Progenitor cell of endocrine pancreas (in vitro differentiated cells): ENCODE measurements at places on chromosomes 6 and 20. TPM values are rescaled to one million over a fixed set of nuclear protein-coding genes. Genes with fewer than 3 reads are reported as not detected.

The C2 gene
- total RNA-seq, result 0.47 and 0.65 TPM in 2 replicates

The IPCEF1 gene
- 0.77 and 1.4 TPM in 2 replicates for total RNA-seq

The PAX1 gene
- total RNA-seq, result 1.3 and 3.3 TPM in 2 replicates

The GNAS-AS1 gene
- total RNA-seq, result 4.3 and 4.4 TPM in 2 replicates

The DLK2 gene
- 0.60 and 0.73 TPM in 2 replicates for total RNA-seq

The DSTN gene
- total RNA-seq, result 199 and 201 TPM in 2 replicates

The COL19A1 gene
- total RNA-seq, result 2.3 and 3.5 TPM in 2 replicates

The BNIP5 gene
- total RNA-seq, result 0.07 and 0.10 TPM in 2 replicates

DNA sequence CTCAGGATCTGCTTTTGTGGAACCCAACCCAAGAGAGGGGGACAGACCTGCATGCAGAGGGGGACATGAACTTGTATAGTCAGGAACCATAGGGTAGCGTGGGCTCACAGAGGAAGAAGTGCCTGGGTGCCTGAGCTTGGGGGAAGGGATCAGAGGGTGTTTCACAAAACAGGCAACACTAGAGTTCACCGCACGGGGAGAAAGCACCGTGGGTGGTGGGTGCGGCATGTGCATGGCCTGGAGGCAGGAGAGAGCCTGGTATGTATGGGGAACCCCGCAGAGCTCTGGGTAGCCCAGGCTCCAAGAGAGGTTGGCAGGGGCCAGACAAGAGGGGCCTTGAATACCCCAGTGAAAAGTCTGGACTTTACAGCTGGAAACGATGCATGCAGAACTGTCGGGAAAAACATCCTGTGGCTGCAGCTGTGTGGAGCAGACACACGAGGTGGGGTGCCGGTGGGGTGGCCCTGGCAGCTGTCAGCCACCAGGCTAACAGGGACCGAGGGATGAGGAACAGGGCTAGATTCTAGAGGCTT is 6.7 kb upstream of the EMILIN3 start:
- no peak for DNase-seq

DNA sequence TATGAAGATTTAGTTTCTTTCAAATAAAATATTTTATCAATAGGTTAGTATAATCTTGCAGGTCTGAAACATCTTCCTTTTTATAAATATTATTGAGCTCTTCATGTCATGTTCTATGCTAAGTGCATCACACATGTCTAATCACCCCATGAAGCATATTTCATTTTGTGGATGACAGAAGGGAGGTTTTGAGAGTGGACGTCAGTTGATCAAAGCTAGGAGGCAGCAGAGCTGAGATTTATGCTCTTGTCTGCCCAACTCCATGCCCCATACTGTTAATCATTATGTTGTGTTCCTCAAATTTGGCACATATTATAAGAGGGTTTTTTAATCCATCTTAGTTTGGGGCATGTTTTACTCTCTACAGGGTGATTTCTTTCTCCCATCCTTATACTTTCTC is 22.7 kb downstream of the DSE start:
- no peak for DNase-seq

- no peak for DNase-seq
Observed at GRCh38 chr6:38160831-38161230, 341.3 kb downstream of the ZFAND3 start.

DNA sequence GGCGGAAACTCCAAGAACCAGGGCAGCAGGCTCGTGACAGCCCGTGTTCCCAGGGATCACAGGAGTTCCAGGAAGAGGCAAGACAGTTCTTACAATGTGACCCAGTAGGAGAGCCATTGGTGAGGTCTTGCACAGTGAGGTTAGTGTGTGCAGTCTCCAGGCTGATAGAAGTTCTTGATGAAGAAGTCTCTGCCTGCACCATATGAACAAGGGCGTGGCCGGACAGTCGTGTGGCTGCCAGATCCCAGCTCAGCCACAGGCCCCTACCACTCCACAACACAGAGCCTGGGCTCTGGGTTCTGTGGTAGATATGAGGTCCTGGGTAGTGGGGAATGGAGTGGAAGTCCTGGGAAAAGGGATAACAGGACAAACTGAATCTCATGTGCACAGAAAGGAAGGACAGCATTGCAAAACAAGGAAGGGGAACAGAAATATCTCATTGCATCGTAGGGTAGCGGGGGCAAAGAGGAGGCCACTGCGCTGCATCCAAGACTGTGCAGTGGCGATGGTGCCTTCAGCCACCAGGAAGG is 65.2 kb downstream of the STX11 start:
- no peak for DNase-seq

DNA sequence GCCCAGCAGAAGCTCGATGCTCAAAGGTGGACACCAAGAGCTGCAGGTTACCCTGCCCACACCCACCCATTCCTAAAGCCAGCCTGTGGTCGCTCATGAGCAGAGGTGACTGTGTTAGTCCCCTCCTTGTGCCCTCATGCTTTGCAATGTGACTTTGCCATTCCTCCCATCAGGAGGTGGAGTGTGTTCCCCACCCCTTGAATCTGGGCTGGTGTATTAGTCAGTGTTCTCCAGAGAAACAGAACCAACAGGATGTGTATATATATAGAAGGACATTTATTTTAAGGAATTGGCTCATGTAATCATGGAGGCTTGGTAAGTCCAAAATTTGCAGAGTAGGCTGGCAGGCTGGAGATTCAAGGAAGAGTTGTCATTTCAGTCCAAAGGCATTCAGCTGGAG is 54.4 kb upstream of the RNF24 start:
- DNase-seq, result no peak

GRCh38 chr6:29964887-29965562 is 22.7 kb downstream of the HLA-A start:
- no peak for DNase-seq

- DNase-seq, result no peak
Observed at GRCh38 chr6:113403966-113404595, 453.1 kb upstream of the MARCKS start.

- DNase-seq, result no peak
Observed at GRCh38 chr20:9051508-9051907, 17.4 kb upstream of the PLCB4 start.

GRCh38 chr6:86825436-86825835 is 111.9 kb upstream of the HTR1E start:
- no peak for DNase-seq

DNA sequence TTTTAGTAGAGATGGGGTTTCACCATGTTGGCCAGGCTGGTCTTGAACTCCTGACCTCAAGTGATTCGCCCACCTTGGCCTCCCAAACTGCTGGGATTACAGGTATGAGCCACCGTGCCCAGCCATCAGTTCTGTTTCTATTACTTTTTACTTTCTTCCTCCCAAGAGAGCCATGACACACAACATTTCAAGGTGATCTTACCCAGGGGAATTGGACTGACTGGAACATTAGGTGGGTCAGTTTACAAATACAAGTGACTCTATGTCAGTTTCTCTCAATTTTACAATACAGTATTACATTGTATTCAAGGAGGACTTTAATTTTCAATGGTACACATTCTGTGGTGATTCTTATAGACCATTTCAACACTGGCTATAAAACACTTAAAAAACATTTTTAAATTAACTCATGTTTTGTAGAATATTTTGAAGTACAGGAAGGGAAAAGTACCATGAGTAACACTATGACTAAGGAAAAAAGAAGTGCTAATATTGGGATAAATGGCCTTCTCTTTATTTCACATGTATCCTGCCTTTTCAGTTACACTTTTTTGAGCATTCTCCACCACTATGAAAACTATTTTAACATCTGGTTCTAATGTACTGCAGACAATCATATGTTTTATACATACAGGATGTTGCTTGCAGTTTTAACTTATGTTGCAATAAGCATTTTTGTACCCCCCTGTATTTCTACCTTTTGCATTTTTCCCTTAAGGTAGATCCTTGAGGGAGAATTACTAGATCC is 8.4 kb downstream of the TPBG start:
- no peak for DNase-seq

DNA sequence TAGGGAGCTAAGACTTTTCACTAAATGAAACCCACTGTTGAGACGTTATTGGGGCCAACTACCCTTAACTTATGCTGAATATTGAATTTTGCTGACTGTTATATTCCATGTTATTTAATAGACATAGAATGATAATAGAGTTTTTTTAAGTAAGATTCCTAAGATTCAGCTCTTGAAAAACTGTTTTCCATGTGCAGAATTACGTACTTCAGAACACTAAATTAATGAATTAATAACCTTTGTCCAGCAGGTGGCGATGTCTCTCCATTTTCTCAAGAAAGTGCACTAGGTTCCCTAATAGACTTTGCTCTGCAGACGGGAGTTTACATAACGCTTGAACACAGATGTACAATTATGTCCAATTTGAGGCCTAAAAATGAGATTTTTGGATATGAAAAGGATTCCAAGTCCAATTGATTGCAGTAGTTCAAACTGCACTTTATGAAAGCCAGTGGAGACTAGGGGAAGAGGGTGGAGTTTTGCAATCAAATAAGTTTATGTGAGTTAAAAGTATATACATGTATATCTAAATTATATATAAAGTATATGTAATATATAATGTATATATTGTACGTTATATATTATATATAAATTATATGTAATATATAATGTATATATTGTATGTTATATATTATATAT is 282.1 kb downstream of the UST start:
- peak; percentile 24 for DNase-seq

- DNase-seq, result no peak
Observed at GRCh38 chr20:33203444-33203843, 13.7 kb upstream of the BPIFA3 start.

GRCh38 chr6:168147205-168147738 is 68.3 kb upstream of the FRMD1 start:
- DNase-seq, result no peak
